Right renal cortex interstitium (tissue), 3 donors: ENCODE measurements at places on chromosomes 5 and 9.

DNA sequence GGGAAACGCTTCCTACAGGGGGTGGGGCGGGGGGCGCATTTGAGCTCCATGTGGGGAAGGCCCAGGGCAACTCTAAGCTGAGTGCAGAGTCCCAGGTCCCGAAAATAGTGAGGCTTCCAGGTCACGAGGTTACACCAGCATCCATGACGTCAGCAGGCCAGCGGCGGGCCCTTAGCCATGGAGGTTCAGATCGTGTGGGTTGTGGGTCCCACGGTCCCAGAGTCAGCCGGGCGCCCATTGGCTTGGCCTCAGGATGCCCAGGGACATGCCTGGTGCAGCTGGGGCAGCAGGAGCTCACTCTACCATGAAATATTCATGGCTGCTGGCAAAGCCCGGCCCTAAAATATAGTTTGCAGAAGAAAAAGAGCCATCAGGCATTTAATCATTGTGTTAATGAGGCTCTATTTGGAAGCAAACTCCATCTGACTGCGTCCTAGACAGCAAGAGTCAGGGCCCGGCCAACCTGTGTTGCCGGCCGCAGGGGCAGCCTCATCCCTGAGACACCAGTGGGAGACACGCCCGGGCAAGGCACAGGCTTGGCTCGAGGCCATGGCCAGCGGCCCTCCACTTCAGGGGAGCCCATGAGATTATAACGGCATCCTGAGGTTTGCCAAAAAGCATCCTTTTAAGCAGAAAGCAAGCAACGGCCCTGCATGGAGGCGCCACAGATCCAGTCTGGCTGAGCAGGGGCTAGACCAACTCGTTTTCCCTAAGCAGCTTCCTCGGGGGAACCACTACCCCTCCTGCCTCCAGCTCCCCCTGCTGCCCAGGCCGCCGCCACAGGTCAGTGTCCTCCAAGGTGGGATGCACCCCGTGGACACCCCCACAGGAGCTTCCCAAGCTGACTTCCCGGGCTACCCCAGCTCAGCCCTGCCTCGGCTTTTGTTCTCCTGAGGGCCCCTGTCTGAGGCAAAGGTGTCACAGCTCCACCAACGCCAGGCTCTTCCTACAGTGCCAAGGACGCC is 108.9 kb upstream of the PPP1R26 start:
- DNase-seq = no peak

- no peak for DNase-seq
These were observed 203.7 kb upstream of the RORB start for GRCh38 chr9:74293479-74293878.

- no peak for DNase-seq
These were observed 46.6 kb downstream of the ARHGAP26 start for GRCh38 chr5:142816531-142817430.

- no peak for DNase-seq
These were observed 85.0 kb upstream of the COL5A1 start for GRCh38 chr9:134556531-134557068.

- no peak for DNase-seq
These were observed 65.1 kb upstream of the PTCH1 start for GRCh38 chr9:95581900-95582299.

DNA sequence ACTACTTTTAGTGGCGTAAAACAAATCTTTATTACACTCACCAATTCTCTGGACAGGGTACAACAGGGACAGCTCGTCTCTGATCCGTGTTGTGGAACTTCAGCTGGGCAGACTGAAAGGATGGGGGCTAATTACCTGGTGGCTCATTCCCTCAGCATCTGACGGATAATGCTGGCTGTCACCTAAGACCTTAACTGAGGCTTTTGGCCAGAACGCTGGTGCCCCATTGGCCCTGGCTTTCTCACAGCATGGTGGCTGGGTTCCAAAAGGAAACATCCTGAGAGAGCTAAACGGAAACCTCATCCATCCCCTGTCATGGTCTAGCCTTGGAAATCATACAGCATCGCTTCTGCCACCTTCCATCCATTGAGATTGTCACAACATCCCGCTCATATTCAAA is 62.9 kb downstream of the RAI14 start:
- DNase-seq = no peak

- DNase-seq = no peak
These were observed 825 bp upstream of the PCAT7 start for GRCh38 chr9:94554078-94554438.

DNA sequence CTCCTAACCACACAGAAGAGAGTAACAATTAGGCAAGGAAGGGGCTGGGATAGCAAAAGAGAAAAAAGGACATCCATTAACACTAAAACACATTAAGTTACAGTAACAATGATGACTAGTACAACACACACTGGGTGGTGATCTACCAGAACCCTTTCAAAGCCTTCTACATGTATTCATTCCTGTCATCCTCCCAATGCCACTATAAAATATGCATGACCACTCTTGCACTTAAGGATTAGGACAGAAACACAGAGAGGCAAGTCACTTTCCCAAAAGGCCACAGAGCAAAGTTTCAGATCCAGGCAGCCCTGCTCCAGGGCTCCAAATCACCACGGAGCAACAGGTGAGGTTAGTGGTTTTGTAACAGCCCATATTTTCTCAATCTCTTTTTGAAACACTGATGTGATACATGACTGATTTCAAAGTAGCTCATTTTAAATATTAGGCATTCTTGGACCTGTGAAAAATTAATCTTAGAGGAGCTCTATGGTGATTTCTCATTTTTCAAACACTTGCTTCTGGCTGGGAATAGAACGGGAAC is 86.7 kb downstream of the AUH start:
- DNase-seq = no peak

DNA sequence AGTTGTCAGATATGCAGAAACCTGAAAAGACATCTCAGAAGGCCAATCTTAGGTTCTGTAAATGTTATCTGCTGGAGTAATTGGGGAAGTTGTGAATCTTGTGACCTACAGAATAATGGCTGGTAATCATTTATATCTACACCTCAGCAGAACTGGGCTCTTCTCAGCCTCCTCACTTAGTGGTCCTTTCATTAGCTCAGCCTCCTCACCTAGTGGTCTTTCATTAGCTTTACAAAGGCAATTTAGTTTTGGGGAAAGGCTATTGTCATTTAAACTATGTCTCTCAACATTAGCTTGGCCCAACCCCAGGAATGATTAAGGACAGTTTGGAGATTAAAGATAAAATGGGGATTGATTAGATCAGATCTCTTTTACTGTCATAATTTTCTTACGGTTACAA is 284.2 kb upstream of the SGCD start:
- DNase-seq = no peak

DNA sequence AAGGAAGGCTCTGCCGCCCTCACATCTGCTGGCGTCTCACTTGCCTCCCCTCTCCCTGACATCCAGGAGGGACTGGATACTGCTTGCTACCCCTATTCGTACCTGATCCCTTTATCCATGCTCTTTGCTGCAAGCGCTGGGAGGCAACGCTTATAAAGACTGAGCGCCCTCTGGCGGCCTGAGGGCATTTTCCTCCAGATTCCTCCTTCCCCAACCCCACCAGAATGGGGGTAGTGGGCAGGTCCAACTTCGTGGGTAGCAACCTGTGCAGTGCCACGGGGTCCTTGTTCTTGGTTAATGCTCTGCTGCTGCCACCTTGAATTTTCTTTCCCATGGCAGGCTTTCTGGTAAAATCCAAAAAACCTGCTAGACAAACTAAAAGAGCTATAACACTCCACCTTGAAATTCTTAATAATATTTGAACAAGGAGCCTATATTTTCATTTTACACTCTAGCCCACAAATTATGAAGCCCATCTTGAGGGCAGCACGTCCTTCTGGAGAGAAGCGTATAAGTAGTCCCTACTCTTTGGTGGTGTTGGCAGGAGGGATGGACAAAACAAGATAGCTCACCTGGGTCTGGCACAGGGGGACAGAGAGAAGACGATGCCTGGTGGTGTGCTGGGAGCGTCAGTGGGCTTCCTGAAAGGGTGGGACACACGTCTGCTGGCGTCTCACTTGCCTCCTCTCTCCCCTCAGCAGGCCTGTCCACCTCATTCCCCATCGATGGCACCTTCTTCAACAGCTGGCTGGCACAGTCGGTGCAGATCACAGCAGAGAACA is 52.5 kb downstream of the JADE2 start:
- DNase-seq = no peak

- no peak for DNase-seq
These were observed 165.5 kb upstream of the CD180 start for GRCh38 chr5:67361932-67362729.

- DNase-seq = no peak
These were observed 1.5 kb downstream of the ZBTB43 start for GRCh38 chr9:126806336-126806735.
